Astrocyte of the cerebellum (primary cell): ENCODE measurements at places on chromosomes 7 and 10.

DNA sequence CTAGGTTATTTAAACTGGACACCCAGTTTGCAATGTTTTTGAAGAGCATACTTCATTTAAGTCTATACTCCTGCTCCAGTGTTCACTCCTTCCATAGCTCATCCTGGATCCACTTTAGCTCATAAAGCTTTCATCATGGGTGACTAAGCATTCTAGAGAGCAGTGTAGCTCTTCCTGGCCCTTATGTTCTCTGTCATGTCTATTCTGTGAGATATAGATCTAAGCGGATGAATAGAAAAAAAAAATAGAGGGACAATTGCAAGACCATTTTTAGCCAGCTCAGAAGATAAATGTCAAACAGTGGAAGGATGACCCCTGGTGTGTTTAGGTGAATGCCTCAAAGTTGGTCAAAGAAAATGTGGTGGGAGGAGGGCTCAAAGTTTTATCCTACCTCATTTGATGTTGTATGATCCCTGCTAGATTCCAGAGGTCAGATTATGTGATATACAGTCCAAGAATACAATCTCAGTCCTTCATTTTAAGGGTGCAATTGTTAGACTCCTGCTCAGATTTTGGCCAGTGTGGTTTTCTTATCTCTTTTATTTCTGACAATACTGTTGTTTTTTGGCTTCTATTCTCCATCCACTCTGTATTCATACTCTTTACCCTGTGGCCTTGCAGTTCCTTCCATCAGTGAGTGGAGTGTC is 7.5 kb upstream of the HECW1 start:
- DNase-seq = no peak

- no peak for DNase-seq
Observed at GRCh38 chr7:2379821-2380450, 23.5 kb upstream of the CHST12 start.

- peak; percentile 28 for DNase-seq
Observed at GRCh38 chr7:139618482-139619366, 95.2 kb downstream of the CLEC2L start.

DNA sequence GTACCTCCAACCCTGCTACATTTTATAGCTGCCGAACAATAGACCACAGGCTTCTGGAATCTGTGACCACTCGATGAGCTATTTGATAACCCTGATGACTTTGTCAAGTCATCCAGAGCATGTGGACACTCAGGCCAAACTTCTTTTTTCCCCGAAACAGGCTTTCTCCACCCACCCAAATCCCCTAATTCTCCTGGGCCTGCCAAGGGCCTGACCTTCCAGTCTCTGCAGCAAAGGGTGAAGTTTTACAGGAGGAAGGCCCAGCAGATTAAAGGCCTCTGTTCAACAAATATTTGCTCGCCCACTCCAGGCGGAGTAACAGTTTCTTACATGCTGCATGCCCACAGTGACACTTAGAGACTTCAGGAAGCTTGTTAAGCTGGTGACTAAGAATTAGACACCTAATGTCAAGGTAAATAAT is 2.0 kb downstream of the JCAD start:
- no peak for DNase-seq

- DNase-seq = no peak
Observed at GRCh38 chr10:102476466-102477141, 25.3 kb upstream of the C10orf95 start.

- no peak for DNase-seq
Observed at GRCh38 chr7:119696336-119696735, 576.6 kb upstream of the KCND2 start.

DNA sequence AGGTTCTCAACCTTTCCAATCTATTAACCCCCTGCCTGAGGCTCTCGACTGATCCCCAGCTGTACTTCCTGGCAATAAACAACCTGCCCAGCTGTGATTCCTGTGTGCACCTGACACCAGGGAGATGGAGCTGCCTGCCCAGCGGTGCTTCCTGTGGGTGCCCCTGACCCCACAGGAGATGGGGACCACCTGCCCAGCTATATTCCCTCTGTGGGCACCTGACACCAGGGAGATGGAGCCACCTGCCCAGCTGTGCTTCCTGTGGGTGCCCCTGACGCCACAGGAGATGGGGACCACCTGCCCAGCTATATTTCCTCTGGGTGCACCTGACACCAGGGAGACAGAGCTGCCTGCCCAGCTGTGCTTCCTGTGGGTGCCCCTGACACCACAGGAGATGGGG is 184.0 kb downstream of the DIP2C start:
- DNase-seq = no peak

DNA sequence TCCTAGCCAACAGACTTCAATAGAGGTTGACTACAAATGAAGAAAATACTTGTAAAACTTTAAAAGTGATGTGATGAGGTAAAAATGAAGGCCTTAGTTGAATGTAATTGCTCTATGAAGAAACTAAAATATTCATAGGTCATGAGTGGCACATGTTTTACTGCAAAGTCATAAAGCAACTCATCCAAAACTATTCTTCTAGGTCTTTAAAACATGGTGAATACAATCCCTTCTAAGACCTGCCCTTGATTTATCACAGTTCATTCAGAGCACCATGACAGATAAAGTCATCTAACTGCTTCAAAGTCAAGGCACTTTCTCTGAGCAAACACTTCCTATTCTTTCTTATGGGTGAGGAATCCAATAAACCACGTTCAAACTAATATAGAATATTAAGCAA is 713.5 kb downstream of the SORCS1 start:
- no peak for DNase-seq

DNA sequence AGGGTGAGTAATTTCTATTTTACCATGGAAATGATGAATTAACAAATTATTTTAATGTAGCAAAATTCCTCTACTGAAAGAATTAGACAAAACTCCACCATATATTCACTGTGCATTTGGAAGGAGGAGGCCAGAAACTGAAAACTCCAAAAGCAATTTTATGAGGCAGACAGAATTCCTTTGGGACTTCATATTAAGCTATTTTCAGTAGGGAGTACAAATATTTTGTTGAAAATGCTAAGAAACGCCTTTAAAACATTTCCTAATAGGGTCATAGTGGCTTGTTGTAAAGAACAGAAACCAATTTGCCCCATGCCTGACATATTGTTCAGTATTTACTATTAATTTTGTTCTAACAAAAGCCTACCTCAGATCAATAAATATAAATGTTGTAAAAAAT is 117.8 kb downstream of the TES start:
- DNase-seq = no peak

GRCh38 chr10:18619016-18619415 is 32.4 kb downstream of the NSUN6 start:
- peak; percentile 83 for DNase-seq
